Type B pancreatic cell (in vitro differentiated cells): ENCODE measurements at places on chromosomes 13 and 19.
A peak's percentile ranks its signal among the peaks of the same experiment; 100 is the strongest.

- DNase-seq, result no peak
Observed at GRCh38 chr13:52782471-52783448, 43.1 kb upstream of the CNMD start.

DNA sequence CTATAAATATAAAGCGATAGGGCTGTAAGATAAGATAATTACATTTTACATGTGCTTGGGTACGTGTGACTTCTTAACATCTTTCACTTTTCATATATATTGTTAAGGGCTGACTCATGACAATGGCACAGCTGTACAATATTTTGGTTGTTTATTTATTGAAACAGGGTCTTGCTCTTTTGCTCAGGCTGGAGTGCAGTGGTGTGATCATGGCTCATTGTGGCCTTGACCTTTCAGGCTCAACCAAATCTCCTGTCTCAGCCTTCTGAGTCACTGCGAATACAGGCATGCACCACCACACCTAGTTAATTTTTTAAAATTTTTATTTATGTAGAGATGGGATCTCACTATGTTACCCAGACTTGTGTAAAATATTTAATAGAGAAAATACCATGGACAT, 2532.4 kb upstream of the PCDH20 start:
- no peak for DNase-seq

GRCh38 chr19:34676697-34677385, at the start of gene SCGB2B2:
TSS of gene SCGB2B2 (minus strand) at chr19:34677159. CDS start at chr19:34594563, 82,596 bp downstream.
- DNase-seq, result no peak

- DNase-seq, result no peak
Observed at GRCh38 chr19:45542234-45542668, 35.0 kb downstream of the VASP start.

GRCh38 chr13:52848455-52849195, at the start of gene PCDH8:
TSS of gene PCDH8 (minus strand) at chr13:52848640. CDS start at chr13:52848436, 204 bp downstream.
- peak; percentile 79 for DNase-seq

GRCh38 chr19:7119582-7119981, 50.1 kb downstream of the ZNF557 start:
- DNase-seq, result no peak

- DNase-seq, result no peak
Observed at GRCh38 chr13:73339086-73339485, 280.3 kb downstream of the KLF5 start.

GRCh38 chr19:46537136-46538097, 41.8 kb upstream of the PNMA8B start:
- no peak for DNase-seq

DNA sequence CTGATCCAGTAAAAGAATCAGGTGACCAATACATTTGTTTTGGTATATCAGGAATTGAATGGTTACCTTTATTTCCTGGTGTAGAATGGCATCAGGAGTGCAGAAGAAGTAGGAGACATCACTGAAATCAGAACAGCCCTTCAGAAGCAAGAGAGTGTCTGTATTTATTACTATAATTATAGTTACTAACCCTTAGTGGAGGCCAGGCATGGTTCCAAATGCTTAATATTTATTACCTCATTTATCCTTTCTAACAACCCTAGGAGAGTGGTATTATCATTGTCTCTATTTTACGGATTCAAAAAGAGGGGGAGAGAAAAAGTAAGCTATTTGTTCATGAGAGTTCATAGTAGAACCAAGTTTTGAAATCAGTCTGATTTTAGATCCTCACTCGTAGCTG, 1292.9 kb downstream of the PCDH9 start:
- no peak for DNase-seq

DNA sequence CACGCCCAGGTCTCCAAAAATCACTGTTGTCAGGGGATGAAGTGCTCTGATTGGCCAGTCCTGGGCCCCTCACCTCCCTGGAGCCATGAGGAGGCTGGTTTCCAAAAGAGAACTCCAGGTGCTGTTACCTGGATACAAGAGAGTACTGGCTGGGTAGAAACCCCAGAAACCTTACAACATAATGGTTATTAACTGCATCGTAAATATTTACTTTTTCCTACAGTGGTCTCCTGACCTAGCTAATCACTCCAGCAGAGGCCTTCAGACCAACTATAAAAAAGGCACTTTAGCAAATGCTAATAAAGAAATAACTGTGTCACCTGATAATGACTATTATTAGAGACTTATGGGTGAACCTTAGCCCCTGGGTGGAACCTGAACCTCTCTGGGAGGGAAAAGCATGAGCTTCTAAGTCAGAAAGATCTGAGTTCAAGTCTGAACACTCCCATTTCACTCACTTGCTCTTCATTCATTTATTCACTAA, 1.5 kb upstream of the IGSF23 start:
- DNase-seq, result no peak

DNA sequence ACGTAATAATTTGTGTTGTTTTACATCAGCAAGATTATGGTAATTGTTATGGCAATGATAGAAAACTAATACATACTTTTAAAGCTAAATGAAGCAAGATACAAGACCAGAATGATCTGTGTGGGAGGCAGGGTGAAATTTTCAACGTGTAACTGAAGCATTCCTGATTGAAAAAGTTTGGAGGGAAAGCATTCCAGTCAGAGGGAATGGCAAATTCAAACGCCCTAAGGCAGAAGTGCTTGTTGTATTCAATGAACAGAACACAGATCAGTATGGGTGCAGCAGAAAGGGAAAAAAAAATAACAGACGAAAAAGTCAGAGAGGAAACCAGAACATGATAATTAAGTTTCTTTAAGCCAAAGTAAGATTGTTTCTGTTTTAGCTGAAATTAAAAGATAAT, 928.5 kb upstream of the SLITRK1 start:
- no peak for DNase-seq

GRCh38 chr13:112880221-112880641, 88.8 kb upstream of the MCF2L start:
- no peak for DNase-seq

DNA sequence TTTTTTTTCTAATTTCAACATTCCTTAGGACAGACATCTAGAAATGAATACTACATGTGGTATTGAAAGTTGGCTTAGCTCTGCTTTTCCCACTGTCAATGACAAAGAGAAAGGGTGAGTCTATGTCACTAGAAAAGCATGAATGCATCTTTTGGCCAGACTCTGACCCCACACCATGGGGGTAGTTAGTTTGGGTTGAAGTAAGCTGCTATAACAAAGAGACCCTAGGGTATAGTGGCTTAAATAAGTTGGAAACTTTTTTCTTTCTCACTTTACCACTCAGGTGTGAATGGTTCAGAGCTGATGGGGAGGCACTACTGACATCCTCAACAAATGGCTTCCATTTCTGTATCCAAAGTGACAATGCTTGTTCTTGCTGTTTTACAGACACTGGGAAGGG, 161.5 kb downstream of the DLEU7 start:
- no peak for DNase-seq

DNA sequence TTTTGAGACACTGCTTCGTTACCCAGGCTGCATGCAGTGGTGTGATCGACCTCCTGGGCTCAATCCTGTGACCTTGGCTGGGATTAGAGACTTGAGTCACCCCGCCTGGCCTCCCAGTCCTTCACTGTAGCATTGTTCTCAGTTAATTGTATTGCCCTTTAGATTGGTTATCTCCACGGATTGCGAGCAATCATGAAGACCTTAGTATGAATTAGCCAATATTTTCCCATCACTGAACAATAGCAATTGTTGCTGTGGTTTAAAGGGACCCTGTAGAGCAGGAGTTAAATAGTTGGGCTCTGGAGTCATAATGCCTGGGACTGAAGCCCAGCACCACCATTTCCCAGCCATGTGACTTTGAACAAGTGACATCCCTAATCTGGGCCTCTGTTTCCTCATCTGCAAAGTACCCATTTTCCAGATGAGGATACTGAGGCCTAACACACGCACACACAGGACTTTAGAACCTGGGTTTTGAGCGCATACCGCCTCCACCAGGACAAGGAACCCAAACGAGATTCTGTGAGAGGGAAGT, 8.4 kb downstream of the PPP1R14A start:
- DNase-seq, result no peak

GRCh38 chr19:12628040-12629022, 17.6 kb downstream of the ZNF791 start:
- no peak for DNase-seq

DNA sequence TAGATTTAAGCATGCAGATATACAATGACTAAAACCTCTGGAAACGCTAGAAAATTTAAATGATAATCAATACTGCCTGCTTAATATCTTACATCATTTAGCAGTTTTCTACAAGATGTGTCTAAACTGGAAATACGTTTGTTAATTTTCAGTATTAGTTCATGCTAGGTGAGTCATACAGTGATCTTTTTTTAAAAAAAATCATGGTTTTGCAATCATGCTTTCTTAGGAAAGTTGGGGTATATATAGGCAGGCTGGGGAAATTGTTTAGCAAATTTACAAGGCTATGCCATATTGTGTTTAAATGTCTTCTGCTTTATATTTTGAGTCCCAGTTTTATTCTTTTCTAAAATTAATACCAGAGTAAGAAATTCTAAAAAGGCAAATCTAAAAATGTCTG, 245.4 kb upstream of the SPRY2 start:
- DNase-seq, result no peak

DNA sequence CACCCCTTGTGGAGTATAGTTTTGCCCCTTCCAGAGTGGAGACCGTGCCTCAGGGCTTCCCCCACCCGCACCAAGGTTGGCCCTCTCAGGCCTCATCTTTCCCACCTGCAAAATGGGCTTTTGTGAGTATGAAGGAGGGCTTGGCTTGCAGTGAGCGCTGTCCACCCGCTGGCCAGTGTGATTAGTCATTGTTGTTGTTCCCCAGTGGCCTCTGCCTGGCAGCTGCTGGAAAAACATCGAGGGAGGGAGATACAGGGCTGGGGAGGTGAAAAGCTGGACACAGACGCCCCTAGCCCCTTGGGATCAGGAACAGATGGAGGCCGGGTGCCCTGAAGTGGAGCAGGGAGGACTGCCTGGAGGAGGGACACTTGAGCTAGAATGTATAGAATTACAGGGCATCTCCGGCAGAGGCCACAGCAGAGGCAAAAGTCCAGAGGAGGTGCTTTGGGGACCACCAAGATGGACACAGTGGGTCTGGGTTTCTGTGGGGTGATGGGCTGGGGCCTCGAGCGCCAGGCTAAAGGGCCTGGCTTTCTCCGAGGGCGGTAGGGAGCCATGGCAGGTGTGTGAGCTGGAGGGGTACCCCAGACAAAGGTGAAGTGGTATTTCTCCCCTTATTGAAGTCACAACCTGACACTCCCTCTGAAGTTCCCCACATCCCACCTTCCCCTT, 3.9 kb upstream of the IL12RB1 start:
- DNase-seq, result no peak

GRCh38 chr13:37587236-37587635, 11.3 kb downstream of the POSTN start:
- no peak for DNase-seq

DNA sequence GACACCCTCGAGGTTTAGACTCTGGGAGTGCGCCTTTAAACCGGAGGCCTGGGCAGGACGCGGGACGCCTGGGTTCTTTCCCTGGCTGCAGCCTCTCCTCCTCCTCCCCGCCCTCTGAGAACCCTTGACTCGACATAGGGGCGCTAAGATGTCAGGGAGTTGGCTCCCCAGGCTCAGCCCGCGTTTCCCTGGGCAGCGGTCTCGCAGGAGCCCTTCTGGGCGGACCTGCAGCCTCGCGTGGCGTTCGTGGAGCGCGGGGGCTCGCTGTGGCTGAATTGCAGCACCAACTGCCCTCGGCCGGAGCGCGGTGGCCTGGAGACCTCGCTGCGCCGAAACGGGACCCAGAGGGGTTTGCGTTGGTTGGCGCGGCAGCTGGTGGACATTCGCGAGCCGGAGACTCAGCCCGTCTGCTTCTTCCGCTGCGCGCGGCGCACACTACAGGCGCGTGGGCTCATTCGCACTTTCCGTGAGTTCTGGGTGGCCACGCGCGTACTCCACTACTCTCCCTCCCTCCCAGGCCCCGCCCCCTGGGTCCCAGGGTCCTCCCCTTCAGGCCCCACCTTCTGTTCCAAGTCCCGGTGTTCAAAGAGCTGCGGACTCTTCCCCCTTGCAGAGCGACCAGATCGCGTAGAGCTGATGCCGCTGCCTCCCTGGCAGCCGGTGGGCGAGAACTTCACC, 1.3 kb downstream of the ICAM5 start:
- peak; percentile 70 for DNase-seq

GRCh38 chr19:52536448-52536800, 9.0 kb downstream of the ZNF808 start:
- no peak for DNase-seq

- no peak for DNase-seq
Observed at GRCh38 chr19:47444388-47444821, 25.1 kb upstream of the MEIS3 start.

GRCh38 chr13:28574617-28575142, 79.8 kb upstream of the FLT1 start:
- no peak for DNase-seq

- DNase-seq, result no peak
Observed at GRCh38 chr13:99800951-99801350, 170.6 kb downstream of the ZIC5 start.

GRCh38 chr19:2726904-2727639, 5.9 kb upstream of the DIRAS1 start:
- DNase-seq, result no peak
